Activated naive CD4-positive, alpha-beta T cell treated with anti-CD3 and anti-CD28 coated beads, Interleukin-2, amount 10 ng/mL, durations not matched to agents 5 hours and 36 hours (primary cell): ENCODE measurements at places on chromosomes 3 and 15. TPM values are rescaled to one million over a fixed set of nuclear protein-coding genes. Genes with fewer than 3 reads are reported as not detected.

Gene CHRNA7
- total RNA-seq, result not detected

Gene PAQR5
- not detected for total RNA-seq

Gene CHMP2B
- total RNA-seq, result 25.1 TPM

Gene CCRL2
- 5.2 TPM for total RNA-seq

Gene ARL6
- total RNA-seq, result 4.7 TPM

Gene TNFSF10
- total RNA-seq, result 79.2 TPM

Gene PEAK1
- total RNA-seq, result 21.5 TPM

Gene COL6A5
- not detected for total RNA-seq

Gene IP6K2
- total RNA-seq, result 53.2 TPM

Gene IL5RA
- not detected for total RNA-seq

Gene SELENOS
- 35.9 TPM for total RNA-seq

Gene PSTPIP1
- 150 TPM for total RNA-seq

Gene CYP1A2
- not detected for total RNA-seq

Gene DPPA4
- not detected for total RNA-seq

Gene ATOSA
- 45.0 TPM for total RNA-seq

Gene CTXN2
- total RNA-seq, result not detected

Gene MINDY4B
- not detected for total RNA-seq

Gene EIF4E3
- 71.0 TPM for total RNA-seq

Gene MESP2
- not detected for total RNA-seq

Gene CILP
- total RNA-seq, result not detected

Gene ROPN1
- not detected for total RNA-seq

Gene DCUN1D1
- 43.8 TPM for total RNA-seq

Gene CYP8B1
- not detected for total RNA-seq

Gene SGO1
- total RNA-seq, result 28.7 TPM

Gene EXOSC7
- total RNA-seq, result 44.1 TPM

Gene OR5K2
- not detected for total RNA-seq
